D341Med (cell line): ENCODE measurements at places on chromosomes 5 and 9.

DNA sequence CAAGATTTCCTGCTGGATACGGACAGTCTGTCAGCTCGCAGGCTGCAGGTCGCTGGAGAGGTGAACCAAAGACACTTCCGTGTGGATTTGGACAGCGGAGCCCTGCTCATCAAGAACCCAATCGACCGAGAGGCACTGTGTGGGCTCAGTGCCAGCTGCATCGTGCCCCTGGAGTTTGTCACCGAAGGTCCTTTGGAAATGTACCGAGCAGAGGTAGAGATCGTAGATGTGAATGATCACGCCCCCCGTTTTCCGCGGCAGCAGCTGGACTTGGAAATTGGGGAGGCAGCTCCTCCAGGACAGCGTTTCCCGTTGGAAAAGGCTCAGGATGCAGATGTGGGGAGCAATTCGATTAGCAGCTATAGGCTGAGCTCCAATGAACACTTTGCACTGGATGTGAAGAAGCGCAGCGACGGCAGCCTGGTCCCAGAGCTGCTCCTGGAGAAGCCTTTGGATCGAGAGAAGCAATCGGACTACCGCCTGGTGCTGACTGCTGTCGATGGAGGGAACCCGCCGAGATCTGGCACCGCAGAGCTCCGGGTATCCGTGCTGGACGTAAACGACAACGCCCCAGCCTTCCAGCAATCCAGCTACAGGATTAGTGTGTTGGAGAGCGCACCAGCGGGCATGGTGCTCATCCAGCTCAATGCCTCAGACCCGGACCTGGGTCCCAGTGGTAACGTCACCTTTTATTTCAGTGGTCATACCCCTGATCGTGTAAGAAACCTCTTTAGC, 658 bp downstream of the PCDHGC4 start:
- no peak for DNase-seq

DNA sequence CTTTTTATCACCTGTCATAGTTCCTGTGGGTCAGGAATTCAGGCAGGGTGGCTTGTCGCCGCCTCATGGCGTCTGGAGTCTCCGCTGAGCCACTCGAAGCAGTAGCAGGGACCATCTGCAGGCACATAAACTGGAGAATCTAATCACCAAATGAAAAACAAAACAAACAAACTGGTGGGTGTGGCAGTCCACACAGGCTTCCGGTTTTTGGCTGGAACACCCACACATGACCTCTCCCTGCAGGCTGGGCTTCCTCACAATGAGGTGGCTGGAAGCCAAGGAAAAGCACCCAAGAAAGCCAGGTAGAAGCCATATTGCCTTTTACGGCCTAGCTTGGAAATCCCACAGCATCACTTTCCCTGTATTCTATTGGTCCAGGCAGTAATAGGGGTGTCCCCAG, 197.0 kb downstream of the SYK start:
- no peak for DNase-seq

GRCh38 chr5:178288401-178289368, 56.1 kb upstream of the PHYKPL start:
- no peak for DNase-seq

GRCh38 chr5:62623271-62623670, 44.7 kb downstream of the LRRC70 start:
- no peak for DNase-seq

DNA sequence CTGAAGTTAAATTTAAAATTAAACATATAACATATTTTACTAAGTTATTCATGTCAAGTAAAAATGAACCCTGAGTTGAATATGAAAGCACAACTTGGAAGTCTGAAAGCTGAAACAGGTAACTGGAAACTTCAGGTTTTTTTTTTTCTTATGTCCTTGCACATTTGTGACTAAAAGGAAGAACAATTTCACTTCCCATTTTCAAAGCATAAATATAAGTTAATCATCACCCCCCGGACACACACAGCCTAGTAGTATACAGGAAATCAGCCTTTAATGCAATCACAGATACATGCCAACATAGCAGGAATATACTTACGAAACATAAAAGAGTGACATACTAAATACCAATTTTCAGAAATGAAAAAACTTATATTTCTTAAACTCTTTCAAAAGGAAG, 225.9 kb downstream of the RFX3 start:
- no peak for DNase-seq

- DNase-seq: no peak
Observed at GRCh38 chr9:36835271-36835996, 198.6 kb downstream of the PAX5 start.

DNA sequence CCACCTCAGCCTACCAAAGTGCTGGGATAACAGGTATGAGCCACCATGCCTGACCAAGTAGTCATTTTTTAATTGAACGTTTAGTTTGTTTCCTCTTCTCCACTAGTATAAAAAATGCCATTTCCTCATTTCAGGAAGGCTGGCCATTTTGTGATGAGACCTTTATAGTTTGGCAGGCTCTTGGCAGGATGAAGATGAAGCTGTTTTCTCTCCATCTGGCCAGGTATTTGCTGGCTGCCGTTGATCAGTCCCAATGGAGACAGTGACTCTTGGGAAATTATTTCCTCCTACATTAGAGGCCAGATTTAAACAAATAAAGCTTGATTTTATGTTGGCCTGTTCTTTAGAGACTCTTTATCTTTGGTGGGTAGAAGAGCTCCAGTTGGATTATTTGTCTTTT, 199.0 kb downstream of the ARHGAP26 start:
- no peak for DNase-seq

GRCh38 chr5:52774005-52774410, 13.7 kb upstream of the ITGA1 start:
- DNase-seq: no peak

DNA sequence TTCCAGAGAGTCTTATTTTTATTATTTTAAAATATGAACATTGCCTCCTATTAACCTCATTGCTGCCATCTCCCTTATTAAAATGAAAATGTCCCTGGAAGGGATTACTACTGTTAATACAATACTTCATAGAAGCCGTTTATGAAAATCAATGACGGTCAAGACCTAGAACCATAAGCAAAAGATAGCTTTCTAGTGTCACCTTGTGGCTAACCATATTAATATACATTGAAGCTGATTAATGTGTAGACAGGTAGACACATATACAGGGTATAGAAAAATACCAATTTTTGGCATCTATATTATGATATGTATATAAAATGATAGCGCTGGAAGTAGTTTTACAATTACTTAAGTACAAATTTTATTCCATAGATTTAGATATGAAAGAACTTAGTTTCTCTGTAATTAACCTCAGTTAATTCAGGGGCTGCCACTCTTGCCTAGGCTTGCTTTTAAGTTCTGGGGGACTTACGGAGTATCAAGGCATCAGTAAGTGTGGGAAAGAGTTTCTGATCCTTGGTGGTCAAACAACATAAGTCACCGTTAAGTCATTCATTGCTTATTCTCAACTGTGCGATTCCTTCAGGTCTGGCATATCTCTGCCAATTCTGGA, 2.5 kb upstream of the YTHDC2 start:
- peak; percentile 27 for DNase-seq

DNA sequence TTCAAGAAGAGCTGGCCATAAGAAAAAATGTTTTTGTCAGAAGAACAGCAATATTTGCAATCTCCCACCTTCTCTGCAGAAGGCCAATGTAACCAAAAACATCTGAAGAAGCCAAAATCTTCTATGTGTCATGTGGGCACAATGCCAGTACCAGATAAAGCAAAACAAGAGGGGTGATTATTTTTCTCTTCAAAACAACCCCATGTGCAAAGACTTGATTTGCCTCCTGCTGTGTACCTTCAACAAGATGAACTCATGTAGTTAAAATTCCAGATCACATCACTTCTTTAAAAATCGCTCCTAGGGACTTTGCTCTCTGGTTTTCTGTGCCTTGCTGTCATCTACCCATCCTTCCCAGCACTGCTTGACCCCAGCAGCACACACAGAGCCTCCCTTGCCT, 134.0 kb upstream of the MAP3K1 start:
- DNase-seq: no peak
